Natural killer cell (primary cell): ENCODE measurements at places on chromosomes 16 and 17. TPM values are rescaled to one million over a fixed set of nuclear protein-coding genes. Genes with fewer than 3 reads are reported as not detected.

OR1A1 gene
- total RNA-seq = not detected

TPSG1 gene
- 0.40 TPM for total RNA-seq

TBC1D3I gene
- total RNA-seq = 0.84 TPM

EPOP gene
- 1.1 TPM for total RNA-seq

SDR42E1 gene
- total RNA-seq = 6.3 TPM

SNAI3 gene
- 8.4 TPM for total RNA-seq

MSI2 gene
- total RNA-seq = 95.5 TPM

ORC6 gene
- total RNA-seq = 2.9 TPM

MMP2 gene
- total RNA-seq = not detected

MTSS2 gene
- 4.4 TPM for total RNA-seq

AANAT gene
- 0.28 TPM for total RNA-seq

TBC1D3K gene
- not detected for total RNA-seq

RPS15A gene
- 1,225 TPM for total RNA-seq

ITGB4 gene
- 0.68 TPM for total RNA-seq

ACSM2A gene
- not detected for total RNA-seq

ESRP2 gene
- not detected for total RNA-seq

USP6 gene
- total RNA-seq = 0.34 TPM
